Activated naive CD4-positive, alpha-beta T cell treated with anti-CD3 and anti-CD28 coated beads, Interleukin-2, amount 50 U/mL, for 72 hours (primary cell): ENCODE measurements at places on chromosomes 4 and X. TPM values are rescaled to one million over a fixed set of nuclear protein-coding genes. Genes with fewer than 3 reads are reported as not detected.

SLC9B1 gene
- total RNA-seq, result 1.8 TPM

LNX1 gene
- not detected for total RNA-seq

SLC25A31 gene
- not detected for total RNA-seq

RPL10 gene
- 1,357 TPM for total RNA-seq

HERC5 gene
- total RNA-seq, result 38.9 TPM

SCML2 gene
- 3.0 TPM for total RNA-seq

SMAD1 gene
- 0.62 TPM for total RNA-seq
